ENCODE measurements at places on chromosomes 16 and 17.
A peak's percentile ranks its signal among the peaks of the same experiment; 100 is the strongest.

- no peak for ATAC-seq
Observed at GRCh38 chr16:12951392-12951791, 50.0 kb downstream of the SHISA9 start.

- no peak for ATAC-seq
Observed at GRCh38 chr17:80751946-80752581, 207.4 kb downstream of the RPTOR start.

DNA sequence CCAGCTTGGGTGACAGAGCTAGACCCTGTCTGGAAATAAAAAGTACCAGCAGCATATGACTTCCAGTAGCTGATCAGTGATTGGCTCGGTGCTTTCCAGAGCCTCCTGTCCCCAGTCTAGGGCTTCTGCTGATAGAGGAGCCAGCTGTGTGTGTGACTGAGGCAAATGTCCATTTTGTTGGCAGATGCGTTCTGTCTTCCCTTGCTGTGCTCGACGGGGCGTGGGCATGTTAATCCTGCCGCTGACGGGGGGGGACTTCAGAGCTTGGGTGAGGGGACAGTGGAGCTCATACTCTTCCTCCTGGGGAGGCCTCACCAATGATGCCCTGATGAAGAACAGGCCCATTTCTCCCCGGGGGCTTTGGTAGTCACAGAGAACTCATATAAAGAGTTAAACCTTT is 14.6 kb downstream of the KCTD2 start:
- ATAC-seq = no peak

DNA sequence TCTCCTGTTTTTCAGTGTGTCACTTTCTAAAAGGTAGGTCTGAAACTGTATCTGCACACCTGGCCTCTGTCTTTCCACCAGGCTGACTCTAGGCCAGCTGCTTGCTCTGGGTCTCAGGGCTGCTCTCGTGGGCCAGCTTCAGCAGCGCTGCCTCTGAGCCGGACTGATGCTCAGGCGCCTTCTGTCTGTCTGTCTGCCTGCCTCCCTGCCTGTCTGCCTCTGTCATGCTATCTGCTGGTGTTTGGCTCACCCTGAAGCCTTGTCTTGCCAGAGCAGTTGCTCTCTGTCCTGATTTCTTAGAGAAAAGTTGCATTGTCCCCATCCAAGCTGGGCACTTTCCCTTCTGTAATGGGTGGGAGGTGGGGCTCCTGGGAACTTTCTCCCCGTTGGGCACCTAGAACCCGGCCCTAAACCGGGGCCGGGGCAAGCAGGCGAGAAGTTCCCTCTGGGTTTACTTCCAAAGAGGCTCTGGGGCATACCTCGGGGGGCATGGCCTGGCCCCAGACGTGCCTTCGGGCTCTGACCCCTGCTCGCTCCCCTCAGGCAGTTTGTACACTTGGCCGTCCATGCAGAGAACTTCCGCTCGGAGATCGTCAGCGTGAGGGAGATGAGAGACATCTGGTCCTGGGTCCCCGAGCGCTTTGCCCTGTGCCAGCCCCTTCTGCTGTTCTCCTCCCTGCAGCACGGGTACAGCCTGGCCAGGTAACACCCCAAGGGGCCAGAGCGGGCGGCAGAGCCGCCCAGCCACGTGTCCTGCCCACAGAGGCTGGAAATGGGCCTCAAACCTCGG is 15.9 kb upstream of the ATP6V0C start:
- ATAC-seq = no peak

- ATAC-seq = peak; percentile 56
Observed at GRCh38 chr17:66906321-66907278, 57.9 kb upstream of the CACNG4 start.

- no peak for ATAC-seq
Observed at GRCh38 chr16:67773099-67773498, 33.3 kb downstream of the RANBP10 start.

DNA sequence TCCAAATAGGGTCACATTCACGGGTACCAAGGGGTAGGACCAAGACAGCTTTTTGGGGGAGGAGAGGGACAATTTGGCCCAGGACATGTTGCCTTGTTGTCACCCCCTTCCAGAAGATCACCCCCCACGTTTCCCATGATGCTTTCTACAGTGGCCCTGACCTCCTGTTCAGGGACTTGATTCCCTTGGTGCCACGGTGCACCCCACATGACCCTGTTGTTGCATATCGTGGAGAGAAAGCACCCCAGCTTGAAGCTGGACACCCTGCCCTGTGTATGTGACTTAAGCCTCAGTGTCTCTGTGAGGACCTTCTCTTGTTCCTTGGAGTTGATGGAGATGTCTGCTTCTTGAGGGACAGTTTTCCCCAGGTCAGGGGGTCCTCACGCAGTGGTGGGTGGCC is 12.6 kb downstream of the IL34 start:
- ATAC-seq = no peak

- peak; percentile 34 for ATAC-seq
Observed at GRCh38 chr17:56937687-56938086, 23.2 kb downstream of the COIL start.

- ATAC-seq = no peak
Observed at GRCh38 chr17:15659236-15659635, 24.9 kb downstream of the TRIM16 start.

Data from activated T-helper 17 cell treated with anti-CD3 and anti-CD28 coated beads, Interleukin-2, amount 50 U/mL, for 72 hours (primary cell).